ENCODE measurements at places on chromosomes 1 and 21.

- DNase-seq: no peak
These were observed 876 bp downstream of the RAB29 start for GRCh38 chr1:205774198-205775014.

DNA sequence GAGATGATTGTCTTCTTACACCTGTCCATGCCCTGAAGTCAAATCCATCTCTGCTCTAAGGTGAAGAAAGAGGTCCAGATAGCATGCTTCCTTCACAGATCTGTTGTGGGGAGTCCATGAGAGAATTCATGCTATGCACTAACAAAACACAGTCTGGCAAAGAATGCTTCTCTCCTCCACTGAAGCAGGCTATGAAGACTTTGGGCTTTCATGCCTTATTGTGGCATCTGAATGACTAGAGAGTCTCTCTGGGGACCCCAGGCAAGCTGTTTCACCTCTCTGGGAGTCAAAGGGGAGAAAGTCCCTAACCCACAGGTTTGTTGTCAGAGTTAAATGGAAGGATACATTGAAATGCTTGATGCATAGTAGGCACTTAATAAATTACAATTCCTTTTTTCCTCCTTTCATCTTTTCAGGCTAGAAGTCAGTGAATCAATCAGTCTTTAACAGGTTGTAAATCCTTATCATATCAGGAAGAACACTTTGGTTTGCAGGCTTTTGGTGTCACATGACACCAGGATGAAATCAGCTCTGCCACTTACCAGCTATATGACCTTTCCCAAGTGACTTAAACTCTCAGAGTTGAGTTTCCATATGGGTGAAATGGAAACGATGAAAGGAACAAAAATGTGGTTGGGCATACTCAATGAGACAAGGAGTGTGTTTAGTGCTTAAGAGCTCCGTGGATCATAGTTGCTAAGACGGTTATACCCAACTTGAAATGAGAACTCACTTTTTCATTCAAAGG, 200.1 kb upstream of the DAB1 start:
- DNase-seq: no peak

- no peak for DNase-seq
These were observed 51.2 kb downstream of the MRPL39 start for GRCh38 chr21:25556091-25556490.

- peak; percentile 70 for DNase-seq
These were observed 40.9 kb downstream of the PLXNA2 start for GRCh38 chr1:208203127-208203847.

DNA sequence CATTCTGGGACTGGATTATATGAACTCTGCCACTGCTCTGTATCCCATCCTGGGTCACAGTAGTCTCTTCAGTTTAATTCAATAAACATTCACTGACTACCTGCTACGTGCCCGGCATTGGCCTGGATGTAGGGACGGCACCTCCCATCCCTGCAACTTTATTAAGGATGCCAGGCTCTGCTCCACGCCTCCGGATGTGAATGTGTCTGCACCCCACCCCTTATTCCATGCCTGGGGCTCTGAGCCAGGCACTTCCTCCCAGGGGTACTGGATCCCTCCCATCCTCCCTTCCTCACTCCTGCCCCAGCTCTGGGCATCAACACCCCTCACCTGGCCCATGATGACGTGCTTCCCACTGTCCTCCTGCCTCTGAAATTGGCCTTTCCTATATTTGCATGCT, 53.7 kb downstream of the KCNN3 start:
- DNase-seq: no peak

DNA sequence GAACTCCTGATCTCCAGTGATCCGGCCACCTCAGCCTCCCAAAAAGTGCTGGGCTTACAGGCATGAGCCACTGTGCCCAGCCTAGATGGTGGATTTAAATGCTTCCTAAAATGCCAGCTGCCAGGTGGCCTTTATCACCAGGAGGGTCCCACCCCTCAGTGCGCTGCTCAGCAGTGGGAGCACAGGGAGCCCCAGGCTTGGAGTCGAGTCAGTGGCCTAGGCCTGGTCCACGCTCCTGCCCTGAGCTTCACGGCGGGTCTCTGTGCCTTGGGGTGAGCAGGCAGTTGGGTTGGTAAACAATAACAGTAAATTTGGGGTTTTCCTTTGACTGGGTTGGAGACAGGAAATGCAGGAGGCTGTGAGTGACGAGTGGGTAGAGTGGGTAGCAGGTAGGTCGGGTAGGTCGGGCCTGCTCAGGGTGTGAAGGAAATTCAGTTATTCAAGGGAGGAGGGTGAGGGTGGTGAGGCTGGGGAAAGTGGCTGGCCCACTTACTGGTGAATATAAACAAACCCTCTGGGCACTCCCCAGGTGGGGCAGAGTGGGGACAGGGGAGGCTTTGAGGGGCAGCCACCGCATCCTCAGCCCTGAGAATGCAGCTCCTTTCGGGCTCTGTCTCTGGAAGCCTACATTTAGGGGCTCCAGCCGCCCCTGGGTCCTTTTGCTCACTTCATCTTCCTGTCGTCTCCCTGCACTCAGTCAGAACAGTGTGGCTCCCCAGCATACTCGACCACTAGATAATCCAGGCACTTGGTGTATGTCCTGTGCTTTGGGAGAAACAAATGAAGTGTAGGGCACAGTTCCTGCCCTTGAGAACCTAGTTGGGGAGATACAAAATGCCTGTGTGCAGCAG, 33.5 kb upstream of the IL19 start:
- DNase-seq: no peak

- DNase-seq: no peak
These were observed 12.4 kb downstream of the SLC26A9 start for GRCh38 chr1:205930799-205931281.

- DNase-seq: no peak
These were observed 73.6 kb downstream of the TRIM11 start for GRCh38 chr1:228332797-228333738.

DNA sequence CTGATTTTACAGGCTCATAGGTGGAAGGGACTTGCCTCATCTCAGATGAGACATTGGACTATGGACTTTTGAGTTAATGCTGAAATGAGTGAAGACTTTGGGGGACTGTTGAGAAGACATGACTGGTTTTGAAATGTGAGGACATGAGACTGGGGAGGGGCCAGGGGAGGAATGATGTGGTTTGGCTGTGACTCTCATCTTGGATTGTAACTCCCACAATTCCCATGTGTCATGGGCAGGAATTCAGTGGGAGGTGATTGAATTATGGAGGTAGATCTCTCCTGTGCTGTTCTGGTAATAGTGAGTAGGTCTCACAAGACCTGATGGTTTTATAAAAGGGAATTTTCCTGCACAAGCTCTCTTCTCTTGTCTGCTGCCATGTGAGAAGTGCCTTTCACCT, 20.8 kb downstream of the SCYL3 start:
- DNase-seq: no peak

- no peak for DNase-seq
These were observed 20.9 kb upstream of the SIPA1L2 start for GRCh38 chr1:232650845-232651244.

GRCh38 chr1:150762552-150762951, 3.0 kb downstream of the CTSS start:
- DNase-seq: no peak

GRCh38 chr21:45226540-45227326, 61.0 kb downstream of the POFUT2 start:
- no peak for DNase-seq

GRCh38 chr1:158008630-158009029, 15.2 kb downstream of the KIRREL1 start:
- no peak for DNase-seq

- DNase-seq: no peak
These were observed 10.8 kb downstream of the ASAP3 start for GRCh38 chr1:23473037-23473800.

DNA sequence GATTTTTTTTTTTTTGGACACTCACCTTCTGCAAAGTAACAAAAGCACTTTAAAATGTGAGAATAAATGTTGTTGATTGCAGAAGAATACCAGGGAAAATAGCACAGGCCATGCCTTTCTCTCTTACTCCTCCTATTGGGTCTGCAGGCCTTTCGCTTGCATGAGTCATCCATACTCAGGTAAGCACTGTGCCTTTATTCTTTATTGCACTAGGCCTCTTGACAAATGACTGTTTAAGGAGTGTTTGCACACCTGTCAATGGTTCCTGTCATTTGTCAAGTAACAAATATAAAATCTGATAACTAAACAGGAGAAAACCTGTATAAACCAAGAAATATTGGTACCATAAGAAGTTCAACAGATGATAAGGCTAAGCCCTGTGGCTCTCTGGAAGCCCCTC, 106.5 kb downstream of the RGS7 start:
- DNase-seq: no peak

- no peak for DNase-seq
These were observed 98.7 kb upstream of the TMPRSS2 start for GRCh38 chr21:41606706-41607105.

GRCh38 chr1:78577257-78578100, 42.8 kb upstream of the IFI44L start:
- no peak for DNase-seq

GRCh38 chr1:184943998-184944397, 30.3 kb downstream of the NIBAN1 start:
- DNase-seq: no peak

GRCh38 chr1:177306019-177306415, 135.3 kb downstream of the BRINP2 start:
- DNase-seq: no peak

DNA sequence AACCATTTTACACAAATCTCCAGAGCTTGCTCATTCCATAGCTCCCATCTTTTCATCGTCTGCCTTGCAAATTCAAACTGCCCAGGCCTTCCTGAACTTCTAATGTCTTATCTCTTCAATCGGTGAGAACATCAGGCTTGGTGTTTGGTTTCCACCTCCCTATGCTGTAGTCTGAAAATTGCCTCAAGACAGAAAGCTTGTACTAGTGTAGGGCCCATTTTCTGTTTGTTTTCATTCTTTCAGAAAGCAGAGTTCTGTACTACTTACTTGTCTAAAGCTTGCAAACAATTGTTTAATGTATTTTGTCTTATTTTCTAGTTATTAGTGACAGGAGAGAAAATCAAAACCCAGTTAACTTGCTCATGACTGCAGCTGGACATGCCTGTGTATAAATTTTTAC, 16.8 kb downstream of the HOOK1 start:
- no peak for DNase-seq

GRCh38 chr1:174550296-174550695, 102.5 kb downstream of the GPR52 start:
- no peak for DNase-seq

GRCh38 chr1:112618721-112619517, at the start of gene ST7L:
Gene ST7L, minus strand, starts transcription at chr1:112619141. Its CDS starts 28 bp downstream, at chr1:112619113.
- peak; percentile 24 for DNase-seq

DNA sequence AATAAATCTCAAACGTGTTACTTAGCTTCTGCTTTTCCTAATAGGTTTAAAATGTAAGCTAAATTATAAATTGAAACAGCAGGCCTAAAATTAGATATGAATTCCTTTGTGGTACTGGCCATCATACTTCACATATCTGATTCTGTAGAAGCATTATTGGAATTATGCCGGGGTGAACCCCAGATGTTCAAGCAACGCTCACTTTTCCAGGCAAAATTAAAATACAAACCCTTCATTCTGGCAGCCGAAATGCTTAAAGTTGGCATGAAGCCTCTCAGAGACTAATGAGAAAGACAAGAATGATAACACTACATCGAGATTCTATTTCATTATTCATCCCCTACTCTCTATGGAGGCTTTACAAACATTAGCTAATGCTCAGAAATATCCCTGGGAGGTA, 1352.7 kb upstream of the ADGRL2 start:
- DNase-seq: no peak

- DNase-seq: no peak
These were observed 1.3 kb downstream of the GREM2 start for GRCh38 chr1:240610636-240611035.

- no peak for DNase-seq
These were observed 303.8 kb upstream of the LRRC7 start for GRCh38 chr1:69263921-69264391.

DNA sequence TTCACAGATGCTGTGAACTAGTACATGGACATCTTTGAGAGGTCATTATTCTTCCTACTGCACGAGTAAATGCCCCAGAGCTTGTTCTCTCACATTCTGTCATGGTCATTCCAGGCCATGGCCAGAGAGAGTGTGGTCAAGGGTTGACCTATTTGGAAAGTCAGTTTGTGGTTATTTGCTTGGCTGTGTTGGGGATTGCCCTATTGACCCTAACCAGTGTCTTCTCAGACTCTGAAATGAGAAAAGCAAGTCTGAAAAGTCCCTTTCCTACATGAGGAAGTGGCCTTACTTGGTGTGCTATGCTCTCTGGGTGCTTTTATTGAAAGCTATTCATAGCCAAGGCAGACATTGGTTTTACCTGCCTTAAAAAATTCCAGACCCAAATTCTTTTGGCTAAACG, 26.6 kb downstream of the CLIC6 start:
- DNase-seq: no peak

GRCh38 chr1:247435030-247435758, 19.2 kb downstream of the NLRP3 start:
- no peak for DNase-seq

DNA sequence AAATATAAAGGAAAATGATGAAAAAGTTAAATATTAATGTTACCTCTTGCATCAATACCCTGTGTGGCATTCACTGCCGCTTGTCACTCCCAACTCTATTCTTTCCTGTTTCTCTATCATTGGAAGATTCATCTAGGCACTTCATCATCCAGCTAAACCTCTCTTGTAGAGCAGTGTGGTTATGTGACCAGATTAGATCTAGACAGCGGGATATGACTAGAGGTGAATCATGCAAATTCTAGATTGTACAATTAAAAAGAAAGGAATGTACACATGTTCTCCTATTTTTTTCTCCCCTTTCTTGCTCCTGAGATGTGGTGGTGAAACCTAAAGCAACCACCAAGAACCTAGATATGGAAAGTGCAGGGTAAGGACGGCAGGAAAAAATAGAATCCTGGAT, 174.1 kb downstream of the LBR start:
- DNase-seq: no peak

DNA sequence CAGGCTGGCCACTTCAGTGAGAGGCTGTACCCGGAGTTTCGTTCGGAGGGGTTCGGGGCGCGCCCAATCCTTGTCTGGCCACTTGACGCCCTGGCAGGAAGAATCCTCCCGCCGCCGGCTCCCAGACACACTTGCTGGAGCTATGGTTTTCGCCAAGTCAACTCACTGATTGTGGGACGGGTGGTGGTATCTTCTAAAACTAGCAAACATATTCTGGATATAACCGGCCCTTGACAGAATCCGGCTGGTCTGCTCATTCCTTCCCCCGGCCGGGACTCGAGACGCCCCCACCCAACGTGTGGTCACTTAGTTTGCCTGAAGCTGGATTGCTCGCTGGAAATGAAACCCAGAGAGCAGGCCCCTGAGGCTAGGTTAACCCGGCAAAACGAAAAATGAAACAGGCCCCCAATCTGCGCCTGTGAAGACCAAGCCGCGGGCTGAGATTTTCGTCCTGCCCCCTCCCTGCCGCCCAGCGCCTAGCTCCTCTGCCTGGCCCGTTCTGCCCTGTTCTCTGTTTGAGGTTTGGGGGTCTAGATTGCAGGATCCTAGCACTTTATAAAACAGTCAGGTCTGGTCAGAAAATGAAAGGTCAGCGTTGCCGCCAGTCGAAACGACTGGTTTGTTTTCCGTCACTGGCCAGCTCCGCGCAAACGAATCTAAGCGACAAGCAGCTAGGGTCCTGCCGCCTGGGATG, 4.6 kb downstream of the GFI1 start:
- DNase-seq: no peak

Data from brain pericyte (primary cell).